ENCODE measurements at places on chromosomes 6 and 20. TPM values are rescaled to one million over a fixed set of nuclear protein-coding genes. Genes with fewer than 3 reads are reported as not detected.

Gene TSBP1
- total RNA-seq: not detected

- no peak for DNase-seq
These were observed 69.1 kb downstream of the FIG4 start for GRCh38 chr6:109760208-109760607.

- DNase-seq: peak; percentile 67
These were observed 14.2 kb upstream of the SLCO4A1 start for GRCh38 chr20:62627901-62628612.

GRCh38 chr6:117840541-117840983, 66.5 kb upstream of the SLC35F1 start:
- DNase-seq: peak; percentile 60

- no peak for DNase-seq
These were observed 30.3 kb downstream of the TBPL1 start for GRCh38 chr6:133983099-133983939.

DNA sequence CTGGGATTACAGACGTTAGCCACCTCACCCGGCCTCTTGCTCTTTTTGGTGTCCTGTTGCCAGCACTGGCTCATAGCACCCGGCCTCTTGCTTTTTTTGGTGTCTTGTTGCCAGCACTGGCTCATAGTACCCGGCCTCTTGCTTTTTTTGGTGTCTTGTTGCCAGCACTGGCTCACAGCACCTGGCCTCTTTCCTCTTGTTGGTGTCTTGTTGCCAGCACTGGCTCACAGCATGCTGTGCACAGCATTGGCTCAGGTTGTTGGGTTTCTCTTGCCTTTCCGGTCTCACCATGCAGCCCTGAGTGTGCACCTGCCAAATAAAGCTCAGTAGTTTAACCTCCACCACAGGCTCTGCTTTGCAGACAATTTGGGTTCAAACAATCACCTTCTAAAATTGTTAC, 208.2 kb downstream of the THBS2 start:
- peak; percentile 7 for DNase-seq

GRCh38 chr6:12941422-12941821, 224.9 kb downstream of the PHACTR1 start:
- DNase-seq: peak; percentile 58

DNA sequence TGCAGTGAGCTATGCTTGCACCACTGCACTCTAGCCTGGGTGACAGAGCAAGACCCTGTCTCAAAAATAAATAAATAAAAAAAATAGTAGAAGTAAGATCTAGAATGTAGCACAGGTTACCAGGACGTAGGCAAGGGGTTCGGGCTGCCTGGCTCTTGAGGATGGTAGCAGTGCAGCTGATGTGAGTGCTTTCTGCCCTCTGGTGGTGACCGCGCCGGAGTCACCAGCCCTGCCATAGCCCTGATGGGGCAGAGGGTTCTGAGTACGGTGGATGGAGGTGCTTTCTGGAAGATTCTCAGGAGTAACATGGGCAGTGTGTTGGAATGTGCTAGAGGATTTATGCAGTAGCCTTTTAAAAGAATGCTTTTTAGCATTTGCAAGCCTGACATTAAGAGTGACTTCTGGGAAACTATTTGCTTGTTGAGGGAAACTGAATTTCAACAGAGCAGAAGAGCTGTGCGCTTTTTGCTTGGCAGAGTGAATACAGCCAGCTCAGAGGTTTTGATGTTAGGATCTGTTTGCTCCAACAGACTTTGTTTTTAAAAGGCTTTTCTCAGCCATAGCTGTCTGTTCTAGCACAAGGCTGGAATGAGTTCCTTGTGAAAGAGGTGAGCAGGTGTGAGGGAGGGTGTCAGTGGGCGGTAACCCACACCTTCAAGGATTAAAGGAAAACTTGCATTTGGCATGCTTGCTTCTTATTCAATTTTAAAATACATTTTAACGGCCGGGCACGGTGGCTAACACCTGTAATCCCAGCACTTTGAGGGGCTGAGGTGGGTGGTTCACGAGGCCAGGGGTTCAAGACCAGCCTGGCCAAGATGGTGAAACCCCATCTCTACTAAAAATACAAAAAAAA, 65.9 kb downstream of the PTPN1 start:
- DNase-seq: peak; percentile 79

- DNase-seq: no peak
These were observed 13.2 kb downstream of the PI16 start for GRCh38 chr6:36967757-36968156.

DNA sequence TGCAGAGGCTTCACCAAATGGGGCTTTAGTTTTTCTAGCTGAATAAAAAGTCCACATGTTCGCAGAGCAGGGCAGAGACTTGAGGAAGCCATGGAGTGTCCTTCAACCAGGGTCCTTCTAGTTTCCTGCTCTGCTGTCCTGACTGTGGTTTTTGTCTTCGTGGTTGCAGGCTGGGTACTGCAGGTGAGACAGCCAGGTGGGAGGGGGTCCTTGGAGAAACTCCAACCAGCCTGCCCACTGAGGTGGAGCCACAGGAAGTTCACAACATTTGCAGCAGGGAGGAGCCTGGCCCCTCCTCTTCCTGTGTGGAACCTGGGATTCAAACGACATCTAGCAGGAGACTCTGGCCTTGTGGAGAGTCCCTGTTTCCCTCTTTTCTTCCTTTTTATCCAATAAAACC, 68.8 kb upstream of the MYLIP start:
- no peak for DNase-seq

GRCh38 chr20:46213946-46214823, 94.1 kb downstream of the CDH22 start:
- DNase-seq: no peak

Gene LGSN
- not detected for total RNA-seq

DNA sequence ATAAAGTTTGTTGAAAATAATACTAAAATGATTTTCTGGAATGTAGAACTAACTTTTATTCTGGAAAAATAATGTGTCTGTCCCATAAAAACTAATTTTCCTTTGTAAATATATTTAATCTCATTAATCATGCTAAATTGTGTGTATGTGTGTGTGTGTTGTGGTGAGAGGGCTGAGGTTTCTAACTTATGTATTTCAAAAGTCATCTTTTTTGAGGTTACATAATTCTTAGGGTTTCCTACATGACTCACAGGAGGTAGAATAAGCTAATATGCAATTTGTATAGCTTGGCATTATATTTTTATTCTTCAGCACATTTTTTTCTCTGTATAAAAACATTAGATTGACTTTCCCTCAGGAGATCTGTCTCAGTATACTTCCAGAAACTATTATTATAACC, 64.1 kb upstream of the CLVS2 start:
- DNase-seq: no peak

GRCh38 chr20:5180933-5181332, 54.1 kb downstream of the CDS2 start:
- DNase-seq: no peak

- DNase-seq: no peak
These were observed 428.5 kb downstream of the CD83 start for GRCh38 chr6:14546036-14546435.

DNA sequence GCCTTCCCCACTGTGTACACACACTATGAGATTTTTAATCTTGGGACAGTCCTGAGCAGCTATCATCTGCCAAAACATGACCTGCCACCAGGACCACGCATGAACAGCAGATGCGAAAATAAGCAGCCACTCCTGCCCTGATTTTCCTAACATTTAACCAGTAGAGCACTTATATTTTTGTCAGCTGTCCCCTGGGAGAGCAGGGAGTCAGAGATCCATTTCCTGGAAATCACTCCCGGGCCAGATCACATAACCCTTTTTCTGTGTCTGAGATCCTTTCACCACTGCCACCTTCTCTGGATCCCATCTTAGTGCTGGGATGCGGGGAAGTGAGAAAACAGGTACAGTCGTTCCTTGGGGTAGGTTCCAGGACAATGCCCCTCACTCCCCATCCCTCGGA, 5.7 kb downstream of the SDCBP2 start:
- DNase-seq: peak; percentile 74

GRCh38 chr6:138415125-138415524, 11.1 kb downstream of the HEBP2 start:
- no peak for DNase-seq

GRCh38 chr6:88680654-88681053, 282.8 kb downstream of the RNGTT start:
- DNase-seq: peak; percentile 10

- DNase-seq: peak; percentile 24
These were observed 298.0 kb downstream of the QKI start for GRCh38 chr6:163712566-163712961.

- DNase-seq: no peak
These were observed 3.4 kb upstream of the MAFB start for GRCh38 chr20:40692240-40693011.

- no peak for DNase-seq
These were observed 63.6 kb downstream of the SSR1 start for GRCh38 chr6:7249391-7249790.

Data from GM23248 (cell line).